ENCODE measurements at places on chromosomes 12 and 14.

- DNase-seq, result no peak
Measured at GRCh38 chr12:22287101-22287500, 47.4 kb downstream of the ST8SIA1 start.

DNA sequence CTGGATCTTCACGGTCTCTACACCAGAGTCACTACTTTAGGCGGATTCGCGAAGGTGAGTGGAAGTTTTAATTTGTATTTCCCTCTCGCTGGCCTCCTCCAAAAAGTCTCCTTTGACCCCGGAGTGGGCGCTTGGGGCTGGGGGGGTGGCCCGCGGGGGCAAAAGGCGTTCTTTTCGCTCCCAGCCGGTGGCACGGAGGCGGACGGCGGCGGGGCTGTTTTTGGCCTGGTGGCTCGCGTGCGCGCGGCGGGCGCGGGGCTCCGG, 510 bp downstream of the ARID2 start:
- no peak for DNase-seq

DNA sequence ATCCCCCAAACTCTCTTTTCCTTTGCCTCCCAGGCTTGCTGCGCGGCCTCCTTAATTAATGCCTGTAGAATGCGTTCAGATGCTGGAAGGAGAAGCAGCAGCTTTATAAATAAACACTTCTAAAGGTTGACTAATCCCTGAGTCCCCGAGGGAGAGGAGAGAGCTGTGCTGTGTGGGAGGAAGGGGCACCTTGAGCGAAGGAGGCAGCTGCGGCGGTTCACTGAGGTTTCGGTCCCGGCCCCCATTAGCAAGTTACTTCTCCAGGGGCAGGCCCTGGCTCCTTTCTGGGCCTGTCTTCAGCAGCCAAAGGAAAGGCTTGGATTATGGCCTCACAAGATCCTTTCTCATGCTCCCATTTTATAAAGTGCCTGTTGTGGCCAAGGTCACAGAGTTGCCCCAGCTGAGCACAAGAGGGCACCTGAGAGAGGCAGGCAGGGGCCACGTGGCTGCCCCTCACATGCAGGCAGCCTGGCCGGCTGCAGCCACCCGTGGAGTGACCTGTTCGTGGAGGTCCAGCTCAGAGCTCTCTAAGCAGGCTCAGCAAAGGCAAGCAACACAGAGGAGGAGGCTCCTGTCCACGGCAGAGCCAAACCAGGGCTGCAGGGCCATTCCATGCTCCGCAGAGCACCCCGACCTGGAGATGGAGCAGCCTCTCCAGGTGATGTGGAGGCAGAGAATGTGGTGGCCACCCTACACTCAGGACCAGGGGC, 15.0 kb upstream of the CACNA2D4 start:
- DNase-seq, result no peak

- no peak for DNase-seq
Measured at GRCh38 chr12:73226593-73226992, 954.4 kb downstream of the TRHDE start.

- no peak for DNase-seq
Measured at GRCh38 chr12:857611-858010, 91.9 kb downstream of the RAD52 start.

DNA sequence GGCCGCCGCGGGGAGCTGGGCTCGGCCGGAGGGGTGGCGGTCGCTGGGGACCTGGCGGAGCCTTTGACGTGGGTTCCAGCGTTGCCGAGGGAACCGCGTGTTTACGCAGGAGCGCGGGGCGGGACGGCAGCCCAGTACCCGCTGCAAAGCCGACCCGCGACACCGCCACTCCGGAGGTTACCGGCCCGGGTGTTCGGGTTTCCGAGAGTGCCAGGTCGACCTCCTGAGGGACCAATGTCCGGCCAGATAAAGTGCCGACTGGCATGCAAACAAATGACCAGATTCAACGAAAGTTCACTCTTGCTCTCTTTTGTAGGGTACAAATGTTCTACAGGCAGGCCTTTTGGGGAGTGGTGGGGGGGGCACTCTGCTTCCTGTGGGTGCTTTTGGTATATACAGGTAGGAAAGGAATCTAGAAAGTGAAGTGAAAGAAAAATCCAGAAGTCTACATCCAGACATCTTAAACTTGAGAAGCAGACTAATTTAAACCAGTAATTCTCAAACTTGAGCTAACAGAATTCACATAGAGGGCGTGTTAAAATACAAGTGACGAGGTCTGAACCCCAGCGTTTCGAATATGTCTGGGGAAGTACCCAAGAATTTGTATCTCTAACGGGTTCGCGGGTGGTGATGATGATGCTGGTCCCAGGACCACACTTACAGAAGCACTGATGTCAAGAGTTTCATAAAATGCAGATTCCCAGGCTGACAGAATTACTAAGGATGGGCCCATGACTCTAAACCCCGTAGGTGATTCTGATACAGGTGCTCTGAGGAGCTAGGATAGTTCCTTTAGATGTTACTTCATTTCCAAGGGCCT, at the start of gene GPR135:
GPR135 (minus strand) TSS at position 65 of the 820 bp plus-strand sequence. CDS start 154 bp downstream, outside the sequence.
- no peak for DNase-seq
